ENCODE measurements at places on chromosomes 1 and 21.

DNA sequence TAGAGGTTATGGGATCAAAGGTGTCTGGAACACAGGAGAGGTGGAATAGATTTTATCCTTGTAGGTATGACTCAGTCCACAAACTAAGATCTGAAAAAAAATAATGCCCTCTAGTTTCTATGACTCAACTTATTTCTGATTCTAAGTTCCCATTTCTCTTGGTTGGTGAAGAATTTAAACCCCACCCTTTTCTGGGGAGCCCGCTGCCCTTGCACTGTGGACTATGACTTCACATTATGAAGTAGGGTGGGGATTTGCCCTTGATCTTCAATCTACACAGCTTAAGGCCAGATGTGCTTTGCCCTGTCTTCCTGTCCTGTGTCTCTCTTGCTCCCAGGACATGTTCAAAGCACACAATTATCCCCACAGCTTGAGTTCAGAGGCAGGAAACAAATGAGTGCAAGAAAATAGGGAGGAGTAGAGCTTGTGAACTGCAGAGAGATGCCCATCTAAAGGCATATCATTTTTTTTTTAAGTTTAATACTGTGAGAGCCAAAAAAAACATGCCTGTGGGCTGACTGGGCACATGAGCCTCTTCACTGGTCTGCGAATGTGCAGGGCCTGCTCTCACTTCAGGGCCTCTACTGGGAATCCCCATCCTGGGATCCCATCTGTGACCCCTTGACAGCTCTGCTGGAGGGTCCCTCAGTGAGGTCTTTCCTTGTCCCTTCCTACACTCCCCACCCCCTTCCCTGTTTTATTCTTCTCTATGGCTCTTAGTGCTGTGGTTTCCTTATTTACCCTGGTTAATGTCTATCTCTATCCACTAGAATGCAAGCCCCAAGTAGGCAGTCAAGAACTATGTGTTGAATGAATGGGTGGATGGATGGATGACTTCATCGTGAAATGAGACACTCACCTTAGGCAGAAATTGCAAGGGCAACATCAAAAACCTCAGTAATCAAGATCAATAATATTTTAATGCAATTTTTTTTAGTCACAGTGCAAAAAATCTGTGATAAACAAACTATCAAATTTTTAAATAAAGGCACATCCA lies 61.5 kb downstream of the CD58 start:
- DNase-seq = no peak

DNA sequence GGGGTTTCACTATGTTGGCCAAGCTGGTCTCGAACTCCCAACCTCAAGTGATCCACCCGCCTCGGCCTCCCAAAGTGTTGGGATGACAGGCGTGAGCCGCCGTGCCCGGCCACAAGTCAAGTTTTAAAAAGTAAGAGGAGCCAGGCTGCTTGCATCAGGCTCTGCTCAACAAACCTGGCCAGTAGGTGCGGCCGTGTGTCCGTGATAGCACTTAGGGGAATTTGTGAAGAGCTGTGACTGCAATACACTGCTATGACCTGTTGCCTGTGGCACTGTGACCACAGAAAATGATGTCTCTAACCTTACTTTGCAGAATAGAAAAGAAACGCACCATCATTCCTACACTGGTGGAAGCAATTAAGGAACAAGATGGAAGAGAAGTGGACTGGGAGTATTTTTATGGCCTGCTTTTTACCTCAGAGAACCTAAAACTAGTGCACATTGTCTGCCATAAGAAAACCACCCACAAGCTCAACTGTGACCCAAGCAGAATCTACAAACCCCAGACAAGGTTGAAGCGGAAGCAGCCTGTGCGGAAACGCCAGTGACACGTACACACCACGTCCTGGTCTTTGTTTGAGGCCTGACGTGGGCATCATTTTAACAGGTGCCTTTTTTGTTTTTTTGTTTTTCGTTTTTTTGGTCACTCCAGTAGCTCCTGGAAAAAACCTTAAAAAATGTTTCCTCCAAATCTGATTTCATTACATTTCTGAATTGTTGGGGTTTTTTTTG lies 16.7 kb downstream of the C1orf174 start:
- no peak for DNase-seq

DNA sequence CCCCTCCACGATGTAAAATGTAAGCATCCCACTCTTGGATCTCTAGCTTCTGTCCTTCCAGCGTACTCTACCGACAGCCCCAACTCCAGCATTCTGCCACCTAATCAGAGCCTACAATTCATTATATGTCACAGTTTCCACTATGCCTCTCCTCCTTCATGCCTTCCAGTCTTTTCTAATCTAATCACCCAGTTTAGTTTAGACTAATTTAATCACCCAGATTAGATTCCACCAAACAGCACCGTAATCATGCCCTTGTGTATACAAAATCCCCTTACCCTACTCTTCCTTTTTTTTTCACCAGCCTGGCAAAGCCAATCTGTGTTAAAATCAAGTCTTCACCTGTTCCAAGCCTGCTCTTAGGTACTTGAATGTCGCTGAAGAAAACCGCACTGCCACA lies 49.8 kb upstream of the KANK4 start:
- no peak for DNase-seq

DNA sequence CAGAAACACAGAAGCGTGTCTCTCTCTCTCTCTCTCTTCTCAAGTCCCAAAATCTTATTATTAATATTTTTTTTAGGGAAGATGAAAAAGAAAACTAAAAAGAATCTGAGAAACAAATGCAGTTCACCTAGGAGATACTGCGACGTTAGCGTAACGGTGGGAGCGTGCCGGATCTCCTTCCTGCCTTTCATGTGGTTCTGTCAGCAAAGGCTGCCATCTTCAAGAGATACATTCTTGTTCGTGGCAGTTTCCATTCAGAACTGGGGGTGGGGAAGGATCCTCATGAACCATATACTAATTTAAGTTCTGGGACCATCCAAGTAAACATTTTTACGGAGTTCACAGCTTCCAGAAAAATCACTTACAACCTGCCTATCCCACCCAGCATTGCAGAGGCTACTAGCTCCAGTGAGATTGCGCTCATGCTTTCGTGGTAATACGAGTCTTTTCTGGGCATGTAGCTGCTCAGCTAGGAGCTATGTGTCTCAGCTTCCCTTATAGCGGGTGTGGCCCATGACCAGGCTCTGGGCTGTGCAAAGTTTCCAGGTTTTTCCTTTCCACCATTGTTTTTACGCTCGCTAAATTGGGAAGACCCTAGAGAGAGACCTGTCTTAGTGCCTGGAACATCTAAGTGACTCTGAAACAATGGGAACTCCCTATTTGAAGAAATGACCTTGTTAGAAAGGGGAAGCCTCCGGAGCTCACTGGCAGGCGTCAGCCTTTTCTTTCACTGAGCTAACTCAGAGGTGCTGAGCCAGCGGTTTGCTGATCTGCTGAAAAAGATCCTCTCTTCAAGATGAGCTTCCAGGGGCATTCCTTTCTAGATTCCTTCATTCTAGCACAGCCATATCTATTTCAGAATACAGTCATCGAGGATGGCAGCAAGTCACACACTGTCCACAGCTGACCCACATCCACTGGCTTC lies 17.3 kb downstream of the SLAMF1 start:
- no peak for DNase-seq

- DNase-seq = no peak
Observed at GRCh38 chr1:62283986-62284385, 35.2 kb downstream of the KANK4 start.

- no peak for DNase-seq
Observed at GRCh38 chr1:14777516-14778506, 179.3 kb downstream of the KAZN start.

GRCh38 chr1:159786966-159787365 lies 6.2 kb downstream of the DUSP23 start:
- no peak for DNase-seq

DNA sequence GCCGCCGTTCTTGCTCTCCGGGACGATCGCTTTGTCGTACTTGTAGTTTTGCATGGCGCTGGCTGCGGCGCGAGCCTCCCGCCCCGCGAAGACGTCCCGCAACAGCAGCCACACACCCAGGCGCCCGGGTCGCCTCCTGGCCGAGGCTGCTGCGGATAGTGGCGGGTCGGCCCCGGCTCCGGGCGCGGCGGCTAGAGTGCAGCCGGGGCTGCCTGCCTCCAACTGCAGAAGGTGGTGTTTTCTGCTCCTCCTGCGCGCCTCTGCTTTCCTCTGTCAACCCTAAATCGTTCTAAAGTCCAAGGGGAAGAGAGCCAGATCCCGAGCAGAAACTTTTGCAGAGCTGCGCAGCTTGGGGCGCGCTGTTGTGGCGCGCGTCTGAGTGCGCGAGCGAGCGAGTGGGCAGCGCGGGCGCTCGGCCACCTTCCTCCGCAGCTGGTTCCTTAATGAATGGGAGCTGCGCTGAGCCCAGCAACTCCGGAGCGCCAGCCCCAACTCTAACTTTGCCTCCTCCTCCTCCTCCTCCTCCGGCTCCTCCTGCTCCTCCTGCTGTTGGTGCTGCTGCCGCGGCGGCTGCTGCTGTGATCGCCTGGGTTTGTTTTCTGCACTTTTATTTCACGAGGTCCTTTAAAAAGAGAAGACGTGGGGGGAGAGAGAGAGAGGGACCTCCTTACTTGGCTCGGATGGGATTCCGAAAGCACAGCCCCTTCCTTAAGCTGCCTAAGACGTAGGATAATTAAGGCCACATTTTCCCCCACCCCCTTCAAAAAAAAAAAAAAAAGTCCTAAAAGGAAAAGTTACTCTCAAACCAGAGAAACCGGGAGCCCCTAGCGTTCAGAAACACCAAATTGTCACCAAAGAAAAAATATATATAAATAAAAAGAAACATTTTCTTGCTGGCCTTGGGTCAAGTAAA lies at the start of gene PLPP3:
Gene PLPP3 (minus strand): TSS at position 601 of the 913 bp plus-strand sequence. CDS start 547 bp downstream, at position 54.
- DNase-seq = no peak

- DNase-seq = no peak
Observed at GRCh38 chr1:183636783-183637182, 1.2 kb upstream of the ARPC5 start.

DNA sequence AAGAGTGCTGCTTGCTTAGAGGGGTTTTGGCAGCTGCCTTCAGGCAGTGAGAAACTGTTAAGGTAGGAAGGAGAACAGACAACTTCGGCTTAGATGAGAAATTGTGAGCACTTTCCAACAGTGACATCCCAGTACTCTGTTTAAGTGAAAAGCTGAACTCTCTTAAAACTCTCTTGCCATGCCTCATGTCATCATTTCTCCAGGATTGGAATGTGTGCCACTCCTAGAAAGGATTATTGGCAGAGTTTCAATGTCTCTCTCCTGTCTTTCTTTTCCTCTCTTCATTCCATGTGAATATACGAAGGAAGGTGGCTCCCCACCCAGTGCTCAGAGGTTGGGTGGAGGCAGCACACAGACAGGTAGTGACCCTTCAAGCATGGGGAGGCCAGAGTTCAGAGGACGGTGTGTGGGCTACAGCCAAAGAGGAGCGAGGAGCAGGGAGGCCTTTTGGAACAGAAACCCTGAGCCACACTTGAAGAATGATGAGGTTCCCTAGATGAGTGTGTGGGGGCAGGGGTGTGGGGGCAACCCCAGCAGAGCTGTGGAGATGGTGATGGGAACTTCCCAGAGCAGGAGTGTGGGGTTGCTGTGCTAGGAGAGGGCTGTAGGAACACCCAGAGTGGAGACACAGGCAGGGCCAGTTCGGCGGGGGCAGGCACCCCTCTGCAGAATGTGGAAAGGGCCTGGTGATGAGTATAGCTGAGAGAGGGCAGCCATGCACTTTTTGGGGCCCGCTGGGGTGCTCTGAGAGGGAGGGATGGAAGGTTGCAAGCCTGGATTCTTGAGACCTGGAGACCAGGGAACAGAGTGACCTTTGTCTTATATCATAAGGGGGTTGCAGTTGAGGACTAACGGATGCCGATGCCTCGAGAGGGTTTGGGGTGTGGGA lies 58.8 kb downstream of the GALNT2 start:
- DNase-seq = no peak

- DNase-seq = no peak
Observed at GRCh38 chr1:179034720-179035119, 9.0 kb downstream of the FAM20B start.

GRCh38 chr1:219277304-219278105 lies 103.8 kb downstream of the LYPLAL1 start:
- no peak for DNase-seq

DNA sequence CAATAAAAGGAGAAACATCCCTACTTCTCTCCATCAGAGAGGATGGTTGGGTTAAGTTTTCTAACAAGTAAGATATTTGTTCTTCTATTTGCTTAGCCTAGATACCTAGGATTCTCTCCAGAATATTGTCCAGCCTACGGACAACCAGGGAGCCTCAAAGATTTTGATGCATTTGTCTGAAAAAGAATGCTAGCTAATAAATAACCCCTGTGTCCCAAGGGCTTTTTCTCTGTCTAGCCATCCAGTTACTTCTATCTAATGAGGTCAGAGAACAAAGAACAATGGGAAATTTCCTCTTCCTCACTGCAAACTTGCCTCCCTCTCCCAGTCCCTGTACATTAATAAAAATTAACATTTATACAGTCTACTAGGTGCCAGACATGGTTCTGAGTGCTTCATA lies 810 bp downstream of the RGS5 start:
- no peak for DNase-seq

GRCh38 chr1:24558902-24559791 lies 3.3 kb downstream of the NCMAP start:
- no peak for DNase-seq

DNA sequence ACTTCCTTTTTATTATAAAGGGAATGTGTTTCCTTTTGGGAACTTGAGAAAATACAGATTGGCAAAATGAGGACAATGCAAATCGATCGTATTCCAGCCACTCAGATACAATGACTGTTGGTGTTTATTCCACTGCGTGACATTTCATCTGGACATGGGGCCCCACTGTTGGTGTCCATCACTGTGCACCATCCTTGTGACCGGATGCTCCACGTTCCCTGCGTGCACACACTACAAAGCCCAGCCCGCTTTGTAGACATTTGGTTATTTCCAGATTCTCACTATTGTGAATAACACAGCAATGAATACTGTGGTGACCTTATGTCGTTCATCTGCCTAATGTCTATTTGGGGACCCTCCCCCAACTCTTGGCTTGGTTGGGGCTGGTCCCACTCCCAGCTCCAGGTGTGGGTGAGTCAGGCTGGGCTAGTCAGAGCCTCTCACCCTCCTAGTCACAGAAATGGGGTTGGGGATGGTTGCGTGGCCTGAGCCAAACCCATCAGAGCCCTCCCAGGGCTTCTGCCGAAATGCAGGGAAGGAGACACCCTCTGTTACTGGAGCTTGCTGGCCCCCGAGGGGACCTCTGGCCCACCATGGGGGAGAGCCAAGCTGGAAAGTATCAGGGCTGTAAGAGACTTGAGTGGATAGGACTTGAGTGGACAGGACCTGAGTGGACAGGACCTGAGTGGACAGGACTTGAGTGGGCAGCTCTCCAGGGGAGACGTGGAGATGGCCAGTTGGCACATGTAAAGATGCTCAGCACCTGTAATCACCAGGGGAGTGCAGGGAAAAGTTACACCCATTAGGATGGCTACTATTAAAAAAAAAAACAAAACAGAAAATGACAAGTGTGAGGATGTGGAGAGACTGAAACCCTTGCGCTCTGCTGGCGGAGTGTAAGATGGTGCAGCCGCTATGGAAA lies 57.1 kb upstream of the ADARB1 start:
- no peak for DNase-seq

GRCh38 chr1:94501935-94502334 lies 39.6 kb downstream of the F3 start:
- no peak for DNase-seq

GRCh38 chr1:8092657-8093056 lies 66.5 kb upstream of the ERRFI1 start:
- DNase-seq = no peak
